Right ventricle myocardium inferior (tissue), 1 donor: ENCODE measurements at places on chromosomes 3 and 15. TPM values are rescaled to one million over a fixed set of nuclear protein-coding genes. Genes with fewer than 3 reads are reported as not detected.

- DNase-seq = peak; percentile 69
These were observed at the start of gene PARP15 for GRCh38 chr3:122577409-122578031. Gene PARP15 (plus strand): TSS chr3:122577650. CDS start chr3:122577668, 18 bp downstream.

The IMPG2 gene
- 0.14 TPM for total RNA-seq

- no peak for DNase-seq
These were observed 5.0 kb downstream of the ACKR2 start for GRCh38 chr3:42814246-42814645.

- no peak for DNase-seq
These were observed 24.1 kb upstream of the MITF start for GRCh38 chr3:69715204-69715603.

- no peak for DNase-seq
These were observed 140.4 kb downstream of the SATB1 start for GRCh38 chr3:18284716-18285115.

The KBTBD13 gene
- 8.4 TPM for total RNA-seq

DNA sequence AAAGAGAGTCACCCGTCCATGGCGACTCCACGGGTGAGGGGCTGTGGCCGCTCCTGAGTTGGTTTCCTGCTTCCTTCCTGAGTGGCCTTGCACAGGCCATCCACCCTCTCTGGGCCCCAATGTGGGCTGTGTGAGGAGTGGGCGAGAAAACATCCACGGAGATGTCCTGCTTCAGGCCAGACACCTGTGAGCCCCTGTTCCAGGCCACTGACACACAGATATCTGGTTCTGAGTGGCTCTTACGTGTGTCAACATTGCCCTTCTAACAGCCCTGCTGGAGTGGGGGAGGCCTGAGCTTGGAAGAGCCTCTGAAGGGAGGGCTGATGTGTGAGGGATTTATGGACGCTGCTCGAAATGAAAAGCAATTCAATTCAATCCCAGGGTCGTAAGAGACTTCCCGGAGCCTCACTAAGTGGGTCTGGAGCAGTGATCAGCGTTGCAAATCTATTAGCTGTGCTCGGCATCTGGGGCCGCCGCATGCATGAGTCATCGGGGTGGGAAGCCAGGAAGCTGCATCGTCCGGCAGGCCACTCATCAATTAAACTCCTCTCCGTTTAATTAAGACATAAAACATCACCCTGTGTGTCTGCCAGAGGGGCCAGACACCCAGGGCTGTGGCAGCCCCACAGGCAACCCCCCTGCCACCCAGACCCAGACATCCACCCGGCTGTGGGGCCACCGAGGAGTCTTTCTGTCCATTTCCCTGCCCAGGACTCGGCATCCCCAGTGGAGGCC is 20.0 kb upstream of the PRR23E start:
- DNase-seq = no peak

The PLS1 gene
- 2.5 TPM for total RNA-seq

The SRGAP3 gene
- 6.1 TPM for total RNA-seq

DNA sequence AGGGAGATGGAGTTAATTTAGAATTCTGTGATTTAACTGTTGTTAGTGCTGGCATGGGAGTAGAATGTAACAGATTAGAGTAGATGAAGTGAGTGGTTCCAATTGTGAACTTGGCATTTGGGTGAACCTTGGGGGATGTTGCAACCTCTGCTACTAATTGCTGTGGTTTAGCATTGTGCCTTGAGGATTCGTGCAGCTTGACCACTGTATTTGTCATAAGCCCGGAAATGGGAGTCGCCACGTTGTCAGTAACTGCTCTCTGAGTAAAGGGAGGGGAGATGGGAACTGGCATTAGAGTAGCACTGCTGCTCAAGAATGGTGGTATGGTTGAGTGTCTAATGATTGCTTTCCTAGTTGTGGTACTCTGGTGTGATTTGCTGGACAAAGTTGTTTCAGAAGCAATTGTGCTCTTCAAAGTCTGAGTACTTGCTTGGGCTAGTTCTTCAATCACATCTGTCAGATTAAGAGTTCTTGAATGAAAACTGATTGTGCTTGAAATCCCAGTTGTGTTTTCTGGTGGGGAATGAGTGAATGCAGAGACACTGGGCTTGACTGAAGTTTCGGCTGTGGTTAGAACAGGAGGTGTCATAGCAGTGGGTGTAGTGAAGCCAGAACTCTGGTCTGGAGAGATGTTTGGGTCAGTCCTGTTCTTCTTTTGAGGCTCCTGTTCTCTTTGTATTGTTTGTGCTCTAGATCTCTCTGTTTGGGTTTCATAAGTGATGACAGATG is 15.4 kb downstream of the IGSF10 start:
- DNase-seq = no peak

DNA sequence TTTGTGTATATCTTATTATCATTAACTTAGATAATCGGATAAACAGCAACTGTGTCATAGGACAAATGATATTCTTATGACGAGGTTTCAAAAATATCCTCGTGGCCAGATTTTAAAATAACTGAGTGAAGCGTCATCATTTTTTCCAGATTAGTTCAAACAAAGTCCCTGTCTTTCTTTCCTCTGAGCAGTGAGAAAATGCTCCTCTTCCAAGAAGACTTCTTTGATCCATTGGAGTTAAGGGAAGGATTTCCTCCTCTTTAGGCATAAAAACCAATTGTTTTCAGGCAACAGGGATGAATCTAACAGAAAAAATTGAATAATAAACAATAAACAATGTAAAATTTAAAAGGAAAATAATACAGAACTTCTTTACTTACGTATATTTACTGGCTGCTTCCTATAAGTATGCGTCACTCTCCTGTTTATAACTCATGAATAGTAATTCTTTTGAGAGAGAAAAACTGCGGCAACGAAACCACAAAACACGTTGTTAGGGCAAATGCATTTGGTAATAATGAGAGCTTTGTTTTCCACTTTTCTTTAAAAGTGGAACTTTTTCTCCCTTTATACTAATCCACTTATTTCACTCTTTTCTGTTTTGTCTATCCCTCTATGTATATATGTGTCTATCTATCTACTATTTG is 419.4 kb upstream of the ONECUT1 start:
- DNase-seq = no peak

DNA sequence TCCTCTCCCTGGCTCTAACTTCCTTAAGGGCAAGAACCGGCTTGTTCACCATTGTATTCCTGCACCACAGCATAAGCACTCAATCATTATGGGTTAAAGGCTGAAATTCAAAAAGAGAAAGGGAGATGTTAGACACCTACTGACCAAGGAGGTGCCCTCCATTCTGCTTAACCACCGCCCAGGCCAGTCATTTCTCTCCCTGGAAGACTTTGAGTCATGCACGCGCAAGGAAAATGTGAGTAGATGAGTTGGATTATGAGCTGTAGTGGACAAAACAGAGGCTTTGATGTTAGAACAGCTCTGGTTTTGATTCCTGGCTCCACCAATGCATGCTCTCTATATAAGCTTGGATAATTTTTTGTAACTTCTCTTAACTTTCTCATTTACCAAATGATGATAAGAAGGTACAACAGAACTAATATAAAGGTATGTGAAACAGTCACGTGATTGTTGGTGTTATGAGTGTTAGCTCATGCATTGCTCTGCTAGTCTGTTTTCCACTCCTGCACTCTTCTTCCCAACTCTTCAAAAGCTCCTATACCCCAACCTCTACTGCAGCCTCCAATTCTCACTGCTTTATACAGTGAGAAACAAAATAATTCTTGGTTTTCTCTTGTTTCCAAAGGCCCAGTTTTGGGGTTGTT is 148.4 kb upstream of the ATP11B start:
- no peak for DNase-seq

DNA sequence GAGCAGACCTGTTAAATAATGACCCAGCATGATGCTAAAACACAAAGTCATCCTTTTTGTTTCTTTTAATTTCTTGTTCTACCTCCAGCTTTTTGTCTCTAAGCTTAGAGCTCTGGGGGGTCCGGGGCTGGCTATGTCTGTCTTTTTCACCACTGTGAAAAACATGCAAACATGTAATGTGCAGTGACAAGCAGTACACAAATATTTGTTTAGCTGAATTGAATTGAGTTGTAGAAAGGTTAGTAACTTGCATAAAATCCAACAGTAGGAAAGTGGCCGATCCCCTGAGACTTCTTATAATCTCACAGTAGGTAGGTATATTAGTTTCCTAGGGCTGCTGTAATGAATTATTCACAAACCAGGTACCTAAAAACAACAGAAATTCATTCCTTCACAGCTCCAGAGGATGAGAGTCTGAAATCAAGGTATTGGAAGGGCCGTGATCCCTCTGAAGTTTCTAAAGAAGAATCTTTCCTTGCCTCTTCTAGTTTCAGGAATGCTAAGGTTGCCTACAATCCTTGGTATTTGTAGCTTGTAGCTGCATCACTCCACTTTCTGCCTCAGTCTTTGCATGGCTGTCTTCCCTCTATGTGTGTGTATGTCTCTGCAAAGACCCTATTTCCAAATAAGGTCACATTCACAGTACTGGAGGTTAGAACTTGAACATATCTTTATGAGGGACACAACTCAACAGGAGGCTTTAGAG is 32.7 kb downstream of the ARL14 start:
- DNase-seq = no peak

GRCh38 chr15:85452436-85452835 is 72.0 kb downstream of the AKAP13 start:
- no peak for DNase-seq

The TMEM40 gene
- 4.2 TPM for total RNA-seq

DNA sequence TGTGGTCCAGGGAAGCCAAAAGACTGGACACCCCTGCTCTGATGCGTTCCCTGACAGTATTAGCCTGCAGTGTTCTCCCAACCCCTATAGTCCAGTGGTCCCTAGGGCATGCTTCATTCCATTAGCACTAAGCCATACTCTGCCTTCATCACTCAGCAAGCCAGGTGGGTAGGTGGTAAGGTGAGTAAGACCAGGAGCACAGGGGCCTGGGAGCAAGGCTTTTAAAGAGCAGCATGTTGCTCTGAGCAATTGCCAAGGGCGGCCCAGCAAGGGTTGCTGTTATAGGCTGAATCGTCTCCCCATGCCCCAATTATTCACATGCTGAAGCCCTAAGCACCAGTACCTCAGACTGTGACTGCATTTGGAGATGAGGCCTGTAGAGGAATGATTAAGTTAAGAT is 11.0 kb downstream of the CXCR6 start:
- no peak for DNase-seq

The MST1 gene
- total RNA-seq = 4.6 TPM

DNA sequence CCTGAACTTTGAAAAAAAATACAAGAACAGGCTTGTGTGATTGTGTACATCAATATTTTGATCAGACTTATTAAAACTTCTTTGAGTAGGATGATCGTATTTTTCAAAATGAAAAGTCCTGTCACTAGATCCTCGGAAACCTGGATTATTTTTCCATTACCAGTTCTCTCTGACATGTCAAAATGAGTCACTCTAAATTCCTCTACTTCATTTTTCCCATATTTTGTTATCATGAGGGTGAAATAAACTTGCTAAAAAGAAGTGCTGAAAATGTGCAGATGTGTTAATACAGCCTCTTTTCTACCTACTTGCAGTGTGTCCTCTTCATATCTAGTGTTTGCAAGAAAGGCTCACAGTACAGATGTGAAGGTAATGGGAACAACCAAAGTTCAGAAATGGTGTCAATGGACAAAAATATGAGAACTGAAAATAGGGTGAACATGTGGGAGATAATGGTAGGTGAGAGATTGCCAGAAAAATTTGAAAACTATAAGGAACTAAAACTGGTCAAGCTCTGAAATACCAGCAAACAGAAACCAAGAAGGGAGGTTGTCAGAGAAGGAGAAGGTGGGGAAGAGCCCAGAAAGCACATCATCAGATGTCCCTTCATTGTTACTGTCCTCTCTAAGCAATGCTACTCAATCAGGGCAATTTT is 108.2 kb downstream of the EOMES start:
- DNase-seq = no peak

The GPR15 gene
- total RNA-seq = not detected

GRCh38 chr3:133393691-133394474 is 6.0 kb upstream of the BFSP2 start:
- DNase-seq = no peak

DNA sequence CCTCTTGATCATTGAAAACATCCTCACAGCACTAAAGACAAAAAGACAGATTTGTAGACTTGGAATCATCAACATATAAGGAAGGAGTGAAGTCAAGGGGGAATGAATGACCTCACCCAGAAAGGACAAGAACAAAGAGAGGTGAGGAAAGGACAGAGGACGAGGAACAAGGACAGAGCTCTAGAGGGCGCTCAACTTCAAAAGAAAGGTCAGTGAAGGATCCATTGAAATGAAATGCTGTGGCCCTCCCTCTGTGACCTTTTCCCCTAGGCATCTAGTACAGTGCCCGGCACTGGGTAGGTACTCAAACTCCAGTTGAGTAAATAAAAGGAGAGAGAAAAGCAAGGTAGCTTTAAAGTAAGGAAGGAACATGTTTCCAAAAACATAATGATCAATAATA is 2.6 kb downstream of the ATP8B4 start:
- DNase-seq = no peak

DNA sequence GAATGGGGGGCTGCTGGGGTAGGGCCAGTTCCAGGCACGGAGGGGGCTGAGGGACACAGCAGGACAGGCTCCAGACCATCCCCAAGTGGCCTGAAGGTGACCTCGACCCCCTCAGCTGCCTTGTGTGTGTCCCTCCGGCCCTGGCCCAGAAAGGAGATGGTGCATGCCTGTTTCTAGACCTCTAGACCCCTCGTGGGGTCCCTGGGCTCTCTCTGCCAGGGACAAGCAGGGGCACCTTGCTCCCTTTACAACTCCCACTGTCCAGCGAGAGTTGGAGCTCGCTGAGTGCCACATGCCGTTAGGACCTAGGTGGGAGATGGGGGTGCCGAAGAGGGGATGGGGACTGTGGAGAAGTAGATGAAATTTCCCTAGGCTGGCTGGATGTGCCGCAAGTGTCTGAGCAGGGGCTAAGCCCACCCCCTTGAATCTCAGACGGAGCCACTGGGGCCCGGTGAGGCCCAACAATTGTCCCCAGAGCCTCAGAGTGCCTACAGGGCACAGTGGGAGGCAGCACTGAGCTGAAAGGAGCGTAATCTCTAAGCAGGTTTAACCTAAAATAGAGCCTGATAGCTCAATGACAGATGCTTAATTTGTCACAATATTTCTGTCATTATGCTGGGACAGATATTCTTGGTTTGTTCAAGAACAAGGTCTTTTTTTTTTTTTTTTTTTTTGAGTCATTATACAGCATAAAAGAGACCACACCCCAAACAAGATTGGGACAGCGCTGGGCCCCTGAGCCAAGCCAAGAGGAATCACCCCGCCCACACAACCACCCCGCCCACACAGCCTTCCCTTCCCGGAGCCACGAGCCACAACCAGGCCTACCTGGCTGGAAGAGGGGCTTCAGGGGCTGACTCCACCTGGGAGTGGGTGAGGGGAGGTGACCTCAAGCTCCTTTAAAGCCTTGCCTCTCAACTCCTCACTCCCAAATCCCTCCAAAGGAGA is 23.6 kb upstream of the KLF13 start:
- peak; percentile 80 for DNase-seq

GRCh38 chr15:65824941-65825544 is 33.0 kb upstream of the DENND4A start:
- no peak for DNase-seq

GRCh38 chr15:90227816-90228772 is 5.6 kb downstream of the CIB1 start:
- DNase-seq = no peak

DNA sequence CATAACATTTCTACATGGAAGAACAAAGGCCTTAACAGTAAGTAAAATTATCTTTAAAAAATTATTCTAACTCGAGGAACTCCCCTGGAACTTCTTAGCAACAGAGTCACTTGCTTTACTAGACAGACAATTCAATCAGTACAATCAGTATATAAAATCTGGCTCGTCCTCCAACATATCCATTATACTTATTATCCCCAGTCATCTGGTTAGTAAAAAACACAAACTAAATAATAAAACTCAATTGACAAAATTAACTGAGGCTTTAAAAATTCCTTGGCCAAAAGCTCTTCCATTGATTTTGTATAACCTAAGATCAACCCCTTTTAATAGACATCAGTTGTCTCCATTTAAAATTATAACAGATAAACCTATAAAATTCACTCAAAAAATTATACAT is 105.6 kb downstream of the MYRIP start:
- no peak for DNase-seq
